Activated naive CD4-positive, alpha-beta T cell (primary cell): ENCODE measurements at places on chromosomes 3 and 15.

DNA sequence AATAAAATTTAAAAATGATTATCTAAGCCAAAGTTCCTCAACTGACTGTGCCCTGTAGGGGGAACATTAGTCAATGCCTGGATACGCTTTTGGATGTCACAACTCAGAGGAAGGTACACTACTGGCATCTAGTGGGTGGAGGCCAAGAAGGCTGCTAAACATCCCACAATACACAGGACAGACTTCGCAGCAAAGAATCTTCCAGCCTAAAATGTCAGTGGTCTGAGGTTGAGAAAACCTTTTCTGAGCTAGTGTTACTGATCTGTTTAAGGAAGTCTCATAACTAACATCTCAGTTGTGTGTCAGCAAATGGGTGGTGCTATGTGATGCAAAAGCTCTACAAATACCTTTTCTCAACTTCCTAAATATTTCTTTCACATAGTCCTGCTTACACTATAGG is 20.9 kb upstream of the LDHAL6B start:
- DNase-seq, result no peak

GRCh38 chr3:192851821-192852372 is 65.8 kb downstream of the MB21D2 start:
- DNase-seq, result no peak

GRCh38 chr3:149042789-149043386 is 43.4 kb downstream of the HLTF start:
- no peak for DNase-seq

DNA sequence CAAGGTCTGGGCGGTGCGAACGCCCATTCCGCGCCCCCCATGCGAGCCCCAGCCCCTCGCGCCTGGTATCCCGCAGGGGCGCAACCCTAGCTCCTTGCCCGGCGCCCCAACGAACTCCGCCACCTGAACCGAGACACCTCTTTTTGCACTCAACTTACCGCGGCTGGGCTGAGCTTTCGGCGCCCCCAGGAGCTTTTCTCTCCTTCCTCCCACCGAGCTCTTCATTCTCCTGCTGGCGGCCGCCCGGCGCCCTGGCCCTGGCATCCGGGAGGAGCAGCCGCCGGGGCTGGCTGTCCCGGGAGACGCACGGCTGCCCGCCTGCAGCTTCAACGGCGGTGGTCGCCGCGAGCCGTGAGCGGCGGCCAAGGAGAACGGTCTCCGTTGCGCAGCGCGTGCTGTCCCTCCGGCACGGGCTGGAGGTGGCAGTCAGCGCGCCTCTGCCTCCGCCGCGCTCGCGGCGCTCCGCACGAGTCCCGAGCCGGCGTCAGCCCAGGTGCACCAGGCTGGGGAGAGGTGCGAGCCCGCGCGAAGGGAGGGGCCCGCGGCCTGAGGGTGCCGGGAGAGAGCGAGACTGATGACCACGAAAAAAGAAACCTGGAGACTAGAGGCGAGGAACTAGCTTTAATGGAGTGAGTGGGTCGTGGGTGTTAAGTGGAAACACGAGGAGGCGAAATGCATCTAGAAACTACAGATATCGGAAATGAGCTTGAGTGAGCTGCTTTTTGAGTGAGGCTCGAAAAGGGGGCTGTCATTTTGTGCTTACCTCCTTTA is 621.5 kb upstream of the ZNF385D start:
- DNase-seq, result no peak

DNA sequence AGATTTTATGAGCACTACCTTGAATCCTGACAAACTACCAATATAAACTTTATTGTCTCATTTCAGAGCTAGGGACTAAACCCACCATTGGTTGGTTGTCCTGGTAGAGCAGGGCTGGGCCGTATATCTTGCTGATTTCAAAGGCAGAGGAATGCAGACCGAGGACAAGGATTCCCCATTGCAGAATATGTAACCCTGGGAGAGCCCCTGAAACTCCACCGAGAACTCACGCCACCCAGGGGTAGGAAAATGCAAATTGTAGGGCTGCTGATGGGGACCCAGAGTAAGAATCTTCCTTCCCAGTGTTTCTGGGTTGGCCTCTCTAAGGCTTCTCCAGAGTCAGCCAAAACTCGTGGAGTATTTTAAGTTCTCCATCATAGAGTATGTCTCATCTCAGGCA is 235.3 kb downstream of the ABHD5 start:
- DNase-seq, result no peak

- DNase-seq, result no peak
These were observed 700.5 kb upstream of the NAALADL2 start for GRCh38 chr3:174158674-174159073.

DNA sequence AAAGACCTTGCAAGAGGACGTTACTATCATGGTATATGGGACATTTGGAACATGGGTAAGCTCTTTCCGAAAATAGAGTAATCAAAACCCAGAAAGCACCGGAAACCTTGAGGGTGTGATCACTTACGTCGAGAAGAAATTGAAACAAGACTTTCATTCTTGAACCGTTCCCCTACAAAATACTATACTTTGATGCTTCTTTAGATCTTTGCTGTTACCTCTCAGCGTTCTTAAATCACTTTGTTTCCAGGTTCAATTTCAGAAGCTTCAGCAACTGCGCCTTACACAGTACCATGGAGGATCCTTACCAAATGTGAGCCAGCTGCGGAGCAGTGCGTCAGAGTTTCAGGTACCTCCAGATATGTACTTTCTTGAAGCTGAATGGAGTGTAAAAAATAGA is 10.1 kb downstream of the CRTC3 start:
- DNase-seq, result no peak

- no peak for DNase-seq
These were observed 505.6 kb downstream of the LPP start for GRCh38 chr3:188659449-188660090.

- no peak for DNase-seq
These were observed 28.4 kb upstream of the IFT57 start for GRCh38 chr3:108250626-108251025.
